Hematopoietic multipotent progenitor cell treated with erythropoietin and hydrocortisone succinate and interleukin-3 and kit ligand, for 6 days (in vitro differentiated cells): ENCODE measurements at places on chromosomes 2 and 18.

DNA sequence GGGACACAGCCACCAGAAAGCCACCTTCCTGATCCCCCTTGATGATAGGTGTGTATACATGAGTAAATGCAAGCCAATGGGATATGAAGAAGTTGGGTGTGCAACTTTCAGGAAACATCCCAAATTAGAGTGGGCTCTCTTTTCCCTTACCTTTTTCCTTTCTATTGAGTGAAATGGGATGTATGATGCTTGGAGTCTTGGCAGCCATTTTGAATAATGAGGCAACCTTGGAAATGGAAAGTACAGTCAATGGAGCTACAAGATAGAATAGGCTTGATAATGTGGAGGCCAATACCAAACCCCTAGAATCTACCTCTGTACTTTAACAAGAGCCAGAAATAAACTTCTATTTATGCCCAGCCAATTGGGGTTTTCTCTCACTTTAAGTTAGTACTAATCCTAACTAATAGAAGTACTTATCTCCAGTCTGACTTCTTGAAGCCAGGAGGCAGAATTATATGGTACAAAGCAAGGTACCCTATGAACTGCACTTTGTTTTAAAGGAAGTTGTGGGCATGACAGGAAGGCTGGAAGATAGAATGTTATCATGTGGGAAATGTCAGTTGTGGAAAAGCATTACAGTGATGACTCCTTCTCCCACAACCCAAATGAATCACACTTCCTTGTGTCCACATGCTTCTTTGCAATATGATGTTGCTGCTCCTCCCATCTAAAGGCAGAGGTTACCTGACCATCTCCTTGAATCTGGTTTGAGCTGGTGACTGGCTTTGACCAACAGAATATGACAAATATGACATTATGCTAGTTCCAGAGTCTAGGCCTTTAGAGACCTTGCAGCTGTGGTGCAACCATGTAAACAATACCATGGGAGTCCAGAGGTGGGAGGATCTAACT is 12.9 kb upstream of the NABP1 start:
- peak; percentile 17 for DNase-seq

DNA sequence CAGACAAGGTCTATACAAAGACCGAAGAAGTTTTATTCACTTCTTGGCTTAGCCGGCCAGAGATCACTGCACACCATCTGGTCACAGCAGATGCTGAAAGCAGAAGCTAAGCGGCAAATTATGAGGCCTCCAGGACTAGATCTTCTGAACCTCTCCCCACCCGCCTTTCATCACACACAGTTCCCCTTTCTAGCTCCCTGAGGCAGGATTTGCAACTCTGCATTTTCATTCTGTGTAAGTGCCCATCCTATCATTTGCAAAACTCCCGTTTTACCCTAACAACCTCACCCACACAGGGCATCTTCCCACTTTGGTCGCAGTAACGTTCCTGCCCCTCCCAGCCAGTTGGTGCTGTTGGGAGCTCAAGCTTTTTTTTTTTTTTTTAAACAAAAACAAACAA is 3.1 kb upstream of the MOB1A start:
- peak; percentile 95 for DNase-seq

DNA sequence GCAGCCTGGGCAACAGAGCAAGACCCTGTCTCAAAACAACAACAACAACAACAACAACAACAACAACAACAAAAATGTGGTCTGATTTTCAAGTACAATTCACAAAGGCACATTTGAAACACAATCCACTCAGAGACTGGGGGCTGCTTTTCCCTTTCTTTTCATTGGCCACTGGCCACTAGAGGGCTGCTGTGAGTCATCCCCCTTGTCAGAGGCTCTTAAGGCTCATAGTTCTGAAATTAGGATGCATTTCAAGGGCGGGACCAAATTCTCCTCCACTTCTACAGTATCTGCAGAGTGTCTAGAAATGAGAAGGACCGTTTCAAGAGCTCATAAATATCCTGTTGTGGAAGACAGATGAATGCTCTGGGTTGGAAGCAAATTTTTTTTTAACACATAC is 285.4 kb downstream of the NRXN1 start:
- DNase-seq = peak; percentile 51

GRCh38 chr2:96945014-96945413 is 41.4 kb downstream of the FAM178B start:
- DNase-seq = no peak

- DNase-seq = no peak
These were observed 156.8 kb downstream of the GPD2 start for GRCh38 chr2:156592809-156593593.

GRCh38 chr2:207491956-207492355 is 37.8 kb upstream of the CREB1 start:
- DNase-seq = no peak

- peak; percentile 52 for DNase-seq
These were observed 16.3 kb upstream of the ITGA4 start for GRCh38 chr2:181440919-181441318.

DNA sequence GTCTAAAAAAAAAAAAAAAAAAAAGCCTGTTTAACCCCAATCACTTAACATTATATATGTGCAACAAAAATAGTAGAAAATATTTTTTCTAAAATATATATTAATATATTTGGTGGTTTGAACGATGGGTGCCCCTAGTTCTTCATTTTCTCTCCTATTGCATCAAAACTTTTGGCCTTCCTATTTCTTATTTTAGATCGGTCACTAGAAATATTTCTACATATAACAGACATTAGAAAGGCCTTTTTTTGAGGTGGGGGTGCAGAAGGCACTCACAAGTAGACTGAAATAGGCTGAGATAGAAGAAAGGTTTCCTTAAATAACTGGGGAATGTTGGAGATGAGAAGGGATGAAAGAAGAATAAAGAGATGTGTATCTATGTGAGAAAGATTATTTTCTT is 49.3 kb upstream of the AP1S3 start:
- no peak for DNase-seq

GRCh38 chr18:21281603-21282002 is 39.6 kb downstream of the GREB1L start:
- DNase-seq = no peak

DNA sequence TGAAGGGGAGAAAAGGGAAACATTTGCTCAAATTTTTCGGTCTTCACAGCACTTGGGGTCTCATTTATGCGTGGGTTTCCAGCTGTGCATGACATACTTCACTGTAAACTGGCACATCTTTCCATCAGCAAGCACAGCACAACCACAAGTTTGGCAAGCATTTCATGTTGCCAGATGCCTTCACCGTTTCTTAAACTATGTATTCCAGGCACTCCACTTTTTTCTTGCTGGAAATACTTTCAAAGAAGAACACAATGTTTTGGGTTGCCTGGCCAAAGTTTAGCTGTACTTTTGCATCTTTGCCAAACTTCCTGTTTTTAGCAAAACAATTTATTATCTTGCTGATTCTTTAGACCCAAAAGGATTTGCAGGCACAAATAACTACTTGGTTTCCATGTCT is 194.6 kb upstream of the MEIS1 start:
- no peak for DNase-seq

DNA sequence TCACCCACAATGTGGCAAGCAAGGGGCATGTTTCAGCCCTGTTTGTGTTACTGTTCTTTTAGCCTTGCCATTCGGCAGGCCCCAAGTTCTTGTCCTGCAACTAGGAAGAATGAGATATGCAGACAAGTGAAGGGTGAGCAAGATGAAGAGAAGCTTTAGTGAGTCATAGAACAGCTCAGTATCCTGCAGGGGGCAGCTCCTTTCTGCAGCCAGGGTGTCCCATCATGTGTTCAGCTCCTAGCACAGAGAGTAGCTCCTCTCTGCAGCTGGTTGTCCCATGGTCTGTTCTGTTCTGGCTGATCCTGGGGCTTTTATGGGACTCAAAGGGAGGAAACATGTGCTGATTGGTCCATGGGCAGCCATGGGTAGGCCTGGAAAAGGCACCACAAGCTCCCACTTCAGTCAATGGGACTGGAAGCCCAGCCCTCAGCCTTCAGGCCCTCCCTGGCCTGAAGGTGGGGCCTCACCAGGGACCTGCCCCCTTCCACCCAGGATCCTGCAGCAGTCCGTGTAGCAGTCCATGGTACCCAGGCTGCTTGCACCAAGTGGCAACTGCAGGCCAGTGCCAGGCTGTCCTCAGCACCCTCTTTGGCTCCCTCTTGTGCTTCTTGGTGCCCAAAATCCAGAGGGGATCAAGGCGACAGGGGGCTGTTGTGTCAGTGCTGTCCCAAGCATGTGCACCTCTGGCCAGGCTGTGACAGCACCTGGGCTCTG is 326.4 kb downstream of the NR4A2 start:
- no peak for DNase-seq

DNA sequence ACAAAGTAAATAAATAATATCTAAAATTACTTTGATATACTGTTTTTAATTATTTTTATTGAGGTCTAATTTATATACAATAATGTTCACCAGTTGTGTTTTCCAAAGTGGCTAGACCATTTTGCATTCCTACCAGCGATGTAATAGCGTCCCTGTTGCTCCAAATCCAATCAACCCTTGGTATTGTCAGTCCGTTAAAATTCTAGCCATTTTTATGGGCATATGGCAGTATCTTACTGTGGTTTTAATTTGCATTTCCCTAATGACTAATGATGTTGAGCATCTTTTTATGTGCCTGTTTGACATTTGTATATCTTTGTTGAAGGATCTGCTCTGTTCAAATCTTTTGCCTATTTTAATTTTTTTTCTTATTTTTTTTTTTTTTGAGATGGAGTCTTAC is 185.0 kb downstream of the PRPF40A start:
- DNase-seq = no peak

DNA sequence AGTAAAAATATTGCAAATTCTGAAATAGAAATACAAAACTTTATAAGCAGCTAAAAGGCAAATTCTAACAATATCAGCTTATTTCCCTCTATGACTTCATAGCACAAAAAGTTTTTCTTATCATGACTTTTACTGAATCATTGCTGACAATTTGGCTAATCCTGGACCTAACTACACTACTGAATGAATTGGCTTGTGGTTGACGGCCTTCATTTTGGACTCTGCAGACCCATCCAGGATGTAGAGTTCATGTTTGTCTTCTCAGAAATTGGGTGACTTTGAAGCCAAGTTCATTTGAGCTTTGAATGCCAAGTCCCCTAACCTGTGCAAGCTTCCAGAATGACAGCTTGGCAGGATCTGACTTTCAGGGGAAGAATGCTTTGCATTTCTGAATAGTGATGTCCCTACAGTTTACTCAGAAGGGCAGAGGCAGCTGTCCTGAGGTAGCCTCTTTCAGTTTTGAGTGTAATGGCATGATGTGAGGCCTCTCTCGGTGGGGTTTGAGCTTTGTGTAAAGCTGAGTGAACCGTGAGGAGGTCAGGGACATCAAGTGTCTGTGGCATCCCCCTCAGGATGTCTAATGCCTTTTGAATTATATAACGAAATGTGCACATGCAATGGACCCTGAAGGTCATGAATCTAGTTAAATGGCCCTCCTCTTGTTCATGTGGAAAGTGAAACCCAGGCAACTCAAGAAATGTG is 48.0 kb downstream of the EFEMP1 start:
- DNase-seq = no peak

- no peak for DNase-seq
These were observed 80.6 kb downstream of the GATA6 start for GRCh38 chr18:22250026-22250425.

GRCh38 chr18:32321826-32322225 is 132.0 kb downstream of the MEP1B start:
- DNase-seq = no peak

GRCh38 chr2:122329278-122329677 is 573.8 kb downstream of the TSN start:
- no peak for DNase-seq

DNA sequence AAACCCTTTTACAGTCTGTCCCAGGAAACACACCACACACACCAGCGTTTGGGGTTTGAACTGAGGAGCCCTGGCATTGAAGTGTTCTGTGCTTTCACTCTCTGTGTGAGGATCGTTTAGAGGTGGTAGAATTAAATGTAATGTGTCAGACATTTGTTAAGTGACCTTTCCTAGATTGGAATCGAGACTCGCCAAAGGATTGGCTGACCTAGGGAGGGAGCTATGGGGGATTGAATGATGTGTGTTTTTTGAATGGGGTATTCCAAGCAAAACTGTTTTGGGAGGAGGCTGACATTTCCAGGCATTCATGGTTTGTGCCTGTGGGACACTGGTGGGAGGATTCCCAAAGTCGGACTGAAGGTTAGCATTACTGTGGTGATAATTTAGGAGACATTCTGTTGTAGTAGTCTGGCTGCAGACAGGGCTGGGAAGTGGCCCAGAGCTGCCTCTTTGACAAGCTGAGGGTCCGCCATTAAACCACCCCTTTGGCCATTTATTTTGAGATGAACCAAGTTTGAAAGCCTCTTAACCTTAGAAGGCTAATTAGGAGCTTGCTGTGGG is 1.7 kb downstream of the MYO1B start:
- DNase-seq = no peak

GRCh38 chr18:55886886-55887285 is 298.9 kb upstream of the TCF4 start:
- no peak for DNase-seq

DNA sequence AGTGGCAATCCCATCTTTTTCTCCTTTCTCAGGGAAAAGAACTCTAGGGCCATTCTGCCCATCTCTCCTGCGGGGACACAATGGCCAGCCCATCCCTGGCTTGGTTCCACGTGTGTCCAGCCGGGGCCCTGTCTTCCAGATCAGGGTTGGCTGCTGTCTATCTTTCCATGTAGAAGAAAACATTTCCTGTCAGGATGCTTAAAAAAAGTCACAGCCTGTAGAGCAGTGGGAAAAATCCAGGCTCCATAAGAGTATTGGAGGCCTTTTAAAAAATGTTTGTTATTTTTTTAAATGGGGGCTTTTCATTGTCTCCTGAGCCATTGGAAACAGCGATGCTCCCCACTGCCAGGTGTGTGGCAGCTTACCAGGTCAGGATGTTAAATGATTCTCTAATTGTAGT is 105.6 kb downstream of the TGFA start:
- no peak for DNase-seq

DNA sequence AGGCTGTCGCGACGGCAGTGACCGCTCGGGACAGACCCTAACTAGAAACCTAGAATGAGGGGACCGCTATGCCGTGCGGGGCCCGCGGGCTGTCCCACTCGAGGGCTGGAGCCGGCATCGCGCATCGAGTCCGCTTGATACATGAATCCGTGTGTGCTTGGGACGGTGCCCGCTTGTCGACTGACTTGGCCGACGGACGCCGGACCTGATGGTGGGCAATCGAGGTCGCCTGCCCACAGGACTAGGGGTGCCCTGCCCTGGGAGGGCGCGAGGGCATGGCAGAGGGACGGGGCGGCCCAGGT is 749 bp upstream of the PTMA start:
- peak; percentile 67 for DNase-seq

DNA sequence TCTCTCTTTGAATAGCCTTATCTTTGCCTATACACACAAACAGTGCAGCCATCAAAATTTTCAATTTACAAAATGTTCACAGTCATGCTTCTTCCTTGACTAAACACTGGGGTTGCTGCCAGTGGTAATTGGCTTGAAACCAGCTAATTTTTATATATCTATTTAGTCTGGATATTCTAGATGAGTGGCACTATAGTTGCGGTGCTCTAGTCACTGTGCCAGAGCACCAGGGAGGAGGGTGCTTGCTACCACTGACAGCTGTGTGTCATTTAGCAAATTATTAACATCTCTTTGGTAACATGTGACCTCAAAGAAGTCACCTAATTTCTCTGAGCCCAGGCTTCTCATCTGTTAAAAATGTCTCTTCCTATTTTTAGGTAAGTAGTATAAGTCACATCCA is 130.4 kb downstream of the MEIS1 start:
- DNase-seq = no peak

GRCh38 chr2:202425036-202425435 is 48.9 kb downstream of the BMPR2 start:
- DNase-seq = no peak

GRCh38 chr2:85774126-85774978 is 20.6 kb downstream of the ATOH8 start:
- no peak for DNase-seq
